Activated naive CD8-positive, alpha-beta T cell treated with anti-CD3 and anti-CD28 coated beads, Interleukin-2, amount 10 ng/mL, durations not matched to agents 7 days and 5 days (primary cell): ENCODE measurements at places on chromosomes 5 and 9. TPM values are rescaled to one million over a fixed set of nuclear protein-coding genes. Genes with fewer than 3 reads are reported as not detected.

- no peak for DNase-seq
Observed at GRCh38 chr9:91660521-91660920, 236.9 kb upstream of the NFIL3 start.

DNA sequence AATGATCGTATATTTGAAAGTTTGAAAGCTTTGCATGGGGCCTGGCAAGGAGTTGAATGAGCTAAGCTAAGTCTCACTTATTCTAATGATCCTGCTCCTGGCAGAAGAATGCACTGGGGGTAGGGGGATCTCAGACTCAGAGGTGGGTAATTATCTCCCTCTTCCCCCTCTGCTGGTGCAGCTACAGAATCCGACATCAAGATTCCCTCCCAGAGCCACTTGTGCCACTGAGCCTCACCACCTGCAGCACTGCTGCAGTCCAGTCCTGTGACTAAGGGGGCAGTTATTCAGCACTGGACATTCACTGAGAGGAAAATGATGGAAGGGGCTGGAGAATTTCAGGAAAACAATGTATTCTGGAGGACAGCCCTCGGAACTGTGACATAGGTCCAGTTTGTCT is 205.8 kb downstream of the DEPDC1B start:
- DNase-seq, result no peak

- DNase-seq, result no peak
Observed at GRCh38 chr5:163846512-163846911, 341.1 kb downstream of the MAT2B start.

GRCh38 chr5:9440517-9440916 is 105.4 kb downstream of the SEMA5A start:
- no peak for DNase-seq

DNA sequence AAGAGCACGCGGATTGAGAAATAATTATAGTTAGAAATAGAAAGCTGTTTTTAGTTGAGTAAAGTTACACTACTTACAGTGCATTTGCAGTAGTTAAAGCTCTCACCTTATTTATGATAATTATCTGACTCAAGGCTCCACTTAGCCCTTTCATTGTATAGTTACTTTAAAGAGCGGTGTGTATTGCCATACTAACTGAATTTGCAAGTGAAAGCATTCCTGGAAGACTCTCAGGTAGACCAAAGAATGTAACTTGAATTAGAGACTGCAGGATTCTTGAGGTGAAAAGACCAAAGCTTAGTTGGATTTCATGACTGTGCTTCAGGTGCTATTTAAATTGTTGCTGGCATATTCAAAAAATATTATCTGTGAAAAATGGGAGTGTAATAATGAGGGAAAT is 4.2 kb upstream of the RASA1 start:
- DNase-seq, result no peak

DNA sequence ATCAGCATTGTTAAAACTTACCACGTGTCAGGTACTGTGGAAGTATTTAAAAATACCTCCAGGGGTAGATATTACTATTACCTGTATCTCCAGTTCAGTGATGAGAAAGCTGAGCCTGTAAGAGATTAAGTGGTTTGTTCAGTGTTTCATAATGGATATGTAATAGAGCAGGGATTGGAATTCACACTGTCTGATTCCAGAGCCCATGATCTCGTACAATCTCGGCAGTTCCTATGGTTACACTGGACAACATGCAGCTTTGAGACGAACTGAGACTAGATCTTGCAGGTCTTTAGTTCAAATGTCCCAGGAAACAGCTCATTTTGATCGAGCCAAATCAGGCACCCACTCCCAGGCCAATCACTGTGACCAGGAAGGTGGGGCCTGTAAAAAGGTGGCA is 8.8 kb upstream of the RASGRF2 start:
- no peak for DNase-seq

DNA sequence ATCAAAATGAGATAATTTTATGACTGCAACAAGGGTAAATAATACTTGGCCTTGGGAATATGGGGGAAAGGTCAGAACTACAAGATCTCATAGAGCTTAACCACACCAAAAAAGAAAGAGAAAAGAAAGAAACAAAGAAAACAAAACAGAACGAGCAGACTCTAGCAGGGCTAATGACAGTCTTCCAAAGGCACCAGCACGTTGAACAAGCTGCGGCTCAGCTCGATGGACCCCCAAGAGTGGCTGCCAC is 689 bp downstream of the AK3 start:
- DNase-seq, result no peak

- no peak for DNase-seq
Observed at GRCh38 chr5:175535796-175536195, 57.4 kb downstream of the SFXN1 start.

GRCh38 chr9:97136421-97136820 is 97.5 kb upstream of the CTSV start:
- DNase-seq, result no peak

DNA sequence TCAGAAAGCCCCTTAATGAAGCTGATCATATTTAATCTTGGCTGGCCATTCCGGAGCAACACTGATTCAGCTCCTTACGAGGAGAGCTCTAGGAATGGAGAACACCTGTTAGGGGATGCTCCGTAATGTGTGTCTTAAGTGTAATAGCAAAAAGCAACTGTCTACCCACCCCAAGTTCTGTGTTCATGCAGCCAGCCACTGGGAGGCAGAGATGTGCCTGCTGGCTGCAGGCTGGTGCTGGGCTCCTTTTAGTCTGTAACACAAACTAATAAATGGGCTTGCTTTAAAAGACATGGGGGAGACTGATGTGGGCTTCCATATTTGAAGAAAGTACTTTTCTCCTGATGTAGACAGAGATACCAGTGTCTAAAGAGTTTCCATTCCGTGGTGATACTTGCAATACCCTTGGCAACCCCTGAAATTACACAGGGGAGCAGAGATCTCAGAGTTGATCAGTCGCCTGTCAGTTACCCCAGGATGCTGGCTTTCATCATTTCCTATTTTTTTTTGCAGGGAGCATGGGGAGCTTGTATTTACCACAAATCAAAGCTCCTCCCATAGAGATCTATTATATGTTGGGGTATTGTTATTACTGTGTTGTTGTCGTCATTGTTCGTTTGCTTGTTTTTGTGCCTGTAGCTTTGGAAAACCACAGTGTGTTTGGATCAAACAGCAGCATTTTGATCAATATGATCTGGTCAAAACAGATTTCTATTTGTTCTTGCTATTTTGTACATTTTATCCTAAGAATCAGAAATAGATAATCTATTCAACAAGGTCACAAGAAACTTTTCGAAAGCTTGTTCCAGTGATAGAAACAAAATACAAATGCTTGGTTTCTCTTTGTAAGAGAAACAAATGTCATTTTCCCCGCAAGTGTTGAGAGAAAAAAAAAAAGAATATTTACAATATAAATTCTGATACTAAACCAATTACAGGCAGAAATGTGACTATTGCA is 65.8 kb downstream of the MTX3 start:
- DNase-seq, result no peak

DNA sequence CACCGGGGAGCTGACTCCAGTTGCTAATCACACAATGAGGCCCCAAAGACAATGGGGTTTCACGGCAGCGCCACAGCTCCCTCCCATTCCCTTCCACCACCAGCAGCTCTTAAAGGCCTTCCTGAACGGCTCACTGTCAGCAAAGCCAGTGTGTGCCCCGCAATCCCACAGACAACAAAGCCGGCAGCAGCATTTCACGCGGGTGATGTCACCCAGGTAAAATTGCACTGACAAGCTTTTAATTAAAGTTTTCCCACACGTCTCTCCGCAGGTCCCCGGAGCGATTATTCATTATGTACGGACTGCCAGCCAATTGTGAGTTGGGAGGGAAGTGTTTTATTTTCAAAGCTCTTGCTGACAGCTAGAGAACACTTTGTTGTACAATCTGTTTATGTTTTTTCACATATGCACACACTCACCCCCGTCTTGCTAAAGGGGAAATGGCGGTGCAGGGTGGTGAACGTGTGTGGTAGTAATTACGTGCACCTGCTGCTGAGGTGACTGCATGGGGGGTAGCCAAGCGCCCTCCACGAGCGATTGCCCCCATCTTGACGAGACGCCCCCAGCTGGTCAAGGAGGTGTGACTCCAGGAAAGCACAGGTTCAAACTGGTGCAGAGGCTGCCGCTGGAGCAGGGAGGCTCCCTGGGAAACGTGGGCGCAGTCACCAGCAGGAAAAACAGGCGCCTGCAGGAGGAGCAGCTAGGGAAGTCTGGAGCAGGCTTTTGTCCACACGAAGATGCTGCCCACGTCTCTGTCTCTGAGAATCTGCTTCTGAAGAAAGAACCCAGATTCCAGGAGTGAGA is 65.0 kb downstream of the IRX2 start:
- DNase-seq, result no peak

DNA sequence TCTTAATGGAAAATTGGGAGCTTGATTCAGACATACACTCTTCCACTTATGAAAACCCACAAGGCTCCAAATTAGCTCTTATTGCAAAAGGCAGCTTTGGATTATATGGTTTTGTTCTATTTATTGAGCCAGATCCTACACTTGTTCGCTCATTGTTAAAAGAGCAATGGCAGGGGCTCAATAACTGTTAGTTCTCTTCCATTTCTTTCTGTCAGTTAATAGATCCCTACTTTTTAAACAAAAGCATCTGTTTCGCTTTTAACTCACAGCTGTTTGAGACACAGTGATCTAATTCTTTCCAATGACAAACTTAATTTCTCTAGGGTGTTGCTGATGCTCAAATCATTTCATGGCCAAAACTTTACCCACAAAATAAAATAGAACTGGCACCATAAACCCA is 11.7 kb downstream of the C5 start:
- DNase-seq, result no peak

- DNase-seq, result no peak
Observed at GRCh38 chr5:96933764-96934707, 1.8 kb upstream of the LNPEP start.

DNA sequence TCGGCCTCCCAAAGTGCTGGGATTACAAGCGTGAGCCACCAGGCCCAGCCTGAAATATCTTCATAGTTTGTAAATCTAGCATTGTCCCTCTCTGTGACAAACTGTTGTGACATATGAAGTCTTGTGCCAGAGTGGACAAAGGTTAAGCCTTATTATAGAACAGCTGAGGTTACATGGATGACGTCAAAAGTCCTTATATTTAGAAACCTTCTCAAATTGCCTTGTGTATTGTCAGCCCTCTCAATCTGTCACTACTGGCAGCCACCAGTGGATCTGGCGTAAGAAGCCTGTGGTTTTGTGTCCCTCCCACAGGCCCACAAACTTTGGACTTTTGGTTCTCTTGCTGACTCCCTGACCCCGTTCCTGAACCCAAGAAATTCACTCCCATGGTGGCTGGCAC is 79.4 kb upstream of the CCDC112 start:
- no peak for DNase-seq

DNA sequence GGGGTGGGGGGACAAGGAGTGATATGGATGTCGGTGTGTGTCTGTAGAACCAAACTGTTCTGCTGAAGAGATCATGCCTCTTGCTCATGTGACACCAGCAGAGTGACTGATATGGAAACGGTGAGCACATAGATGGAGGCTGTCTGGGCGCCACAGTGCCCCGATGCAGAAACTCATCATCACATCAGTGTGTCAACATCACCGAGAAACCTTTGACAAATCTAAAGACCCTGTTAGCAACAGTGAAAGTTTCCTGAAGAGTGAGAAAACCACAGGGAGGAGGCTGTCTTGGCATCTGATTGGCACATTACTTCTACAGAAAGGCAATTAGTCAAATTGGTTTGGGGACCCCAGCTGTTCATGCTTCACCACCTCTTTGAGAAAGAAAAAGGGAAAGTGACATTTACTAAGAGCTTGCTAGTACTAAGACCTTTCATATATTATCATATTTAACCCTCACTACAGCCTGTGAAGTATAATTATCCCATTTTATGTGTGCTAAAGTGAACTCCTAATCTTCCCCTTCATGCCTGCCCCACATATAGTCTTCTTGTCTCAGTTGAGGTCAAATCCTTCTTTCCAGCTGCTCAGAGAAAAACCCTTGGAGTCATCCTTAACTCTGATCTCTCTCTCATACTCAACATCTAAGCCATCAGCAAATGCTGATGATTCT is 25.6 kb downstream of the CSF2 start:
- no peak for DNase-seq

DNA sequence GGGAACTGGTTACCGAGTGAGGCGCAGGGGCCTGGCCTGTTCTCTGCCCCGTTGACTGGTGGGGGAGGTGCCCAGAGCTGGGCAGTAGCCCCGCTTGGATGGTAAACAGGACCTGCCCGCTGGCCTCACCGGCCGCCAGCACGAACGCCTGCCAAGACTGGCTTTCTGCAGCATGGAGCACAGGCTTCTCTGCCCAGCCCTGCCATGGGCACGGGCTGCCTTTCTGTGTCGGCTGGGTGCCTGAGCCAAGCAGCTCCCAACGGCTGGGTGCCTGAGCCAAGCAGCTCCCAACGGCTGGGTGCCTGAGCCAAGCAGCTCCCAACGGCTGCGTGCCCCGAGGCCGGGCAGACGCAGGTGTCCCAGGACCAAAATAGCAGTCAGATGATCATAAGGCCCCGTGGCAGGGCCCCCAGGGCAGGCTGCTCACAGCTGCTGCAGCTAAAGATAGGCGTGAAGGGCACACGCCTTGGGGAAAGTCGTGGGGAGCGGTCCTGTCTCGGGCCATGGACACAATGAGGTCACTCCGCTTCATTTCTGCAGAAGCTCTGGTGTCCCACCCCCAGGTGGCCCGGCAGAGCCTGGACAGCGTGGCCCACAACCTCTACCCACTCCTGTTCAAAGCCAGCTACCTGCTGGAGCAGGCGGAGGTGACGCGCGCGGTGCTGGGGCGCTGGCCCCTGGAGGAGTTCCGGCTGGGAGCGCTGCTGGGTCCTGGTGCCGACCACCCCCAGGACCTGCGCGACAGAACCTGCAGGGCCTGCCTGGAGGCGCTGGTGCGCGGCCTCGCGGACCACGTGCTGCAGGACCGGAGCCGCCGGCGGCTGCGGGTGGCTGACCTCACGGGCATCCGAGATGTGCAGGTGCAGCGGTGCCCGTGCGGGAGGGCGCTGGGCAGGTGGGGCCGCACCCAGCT is at the start of gene LRRC14B:
Gene LRRC14B (plus strand): TSS at position 460 of the 913 bp plus-strand sequence. CDS start 44 bp downstream, at position 504.
- peak; percentile 54 for DNase-seq

GRCh38 chr5:150945486-150945885 is 40.7 kb upstream of the ZNF300 start:
- DNase-seq, result no peak

GRCh38 chr5:158209219-158209908 is 350.4 kb upstream of the CLINT1 start:
- DNase-seq, result no peak

- DNase-seq, result no peak
Observed at GRCh38 chr5:179414459-179415261, 69.4 kb upstream of the ADAMTS2 start.

GRCh38 chr5:138985683-138986082 is 110.5 kb upstream of the LRRTM2 start:
- DNase-seq, result no peak

GRCh38 chr5:93395971-93396379 is 185.0 kb downstream of the NR2F1-AS1 start:
- no peak for DNase-seq

DNA sequence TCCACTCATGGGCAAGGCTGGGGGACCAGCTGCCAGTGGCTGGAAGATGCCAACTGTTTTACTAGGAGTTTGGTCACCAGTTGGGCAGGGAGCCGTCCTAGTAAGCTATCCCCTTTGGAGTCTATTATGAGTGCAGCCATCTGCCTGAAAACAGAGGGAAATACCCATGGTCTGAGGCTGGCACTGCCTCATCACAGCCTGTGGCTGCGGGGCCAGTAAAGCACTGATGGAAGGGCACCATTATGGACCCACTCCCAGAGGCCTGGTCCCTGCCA is 187.2 kb upstream of the PANK3 start:
- DNase-seq, result no peak

- DNase-seq, result no peak
Observed at GRCh38 chr5:122385286-122385685, 73.2 kb downstream of the SNCAIP start.

GRCh38 chr5:77295863-77296378 is 85.4 kb downstream of the PDE8B start:
- DNase-seq, result no peak

The MRPL41 gene
- 64.4 TPM for total RNA-seq

The KCNV2 gene
- total RNA-seq, result not detected

The PITX1 gene
- not detected for total RNA-seq

The CCL28 gene
- 17.1 TPM for total RNA-seq
